Glomerular endothelial cell (primary cell): ENCODE measurements at places on chromosomes 5 and 9.

- DNase-seq = no peak
Measured at GRCh38 chr9:81906671-81907070, 21.6 kb upstream of the SPATA31D4 start.

- DNase-seq = no peak
Measured at GRCh38 chr9:123310551-123311249, 42.3 kb upstream of the STRBP start.

DNA sequence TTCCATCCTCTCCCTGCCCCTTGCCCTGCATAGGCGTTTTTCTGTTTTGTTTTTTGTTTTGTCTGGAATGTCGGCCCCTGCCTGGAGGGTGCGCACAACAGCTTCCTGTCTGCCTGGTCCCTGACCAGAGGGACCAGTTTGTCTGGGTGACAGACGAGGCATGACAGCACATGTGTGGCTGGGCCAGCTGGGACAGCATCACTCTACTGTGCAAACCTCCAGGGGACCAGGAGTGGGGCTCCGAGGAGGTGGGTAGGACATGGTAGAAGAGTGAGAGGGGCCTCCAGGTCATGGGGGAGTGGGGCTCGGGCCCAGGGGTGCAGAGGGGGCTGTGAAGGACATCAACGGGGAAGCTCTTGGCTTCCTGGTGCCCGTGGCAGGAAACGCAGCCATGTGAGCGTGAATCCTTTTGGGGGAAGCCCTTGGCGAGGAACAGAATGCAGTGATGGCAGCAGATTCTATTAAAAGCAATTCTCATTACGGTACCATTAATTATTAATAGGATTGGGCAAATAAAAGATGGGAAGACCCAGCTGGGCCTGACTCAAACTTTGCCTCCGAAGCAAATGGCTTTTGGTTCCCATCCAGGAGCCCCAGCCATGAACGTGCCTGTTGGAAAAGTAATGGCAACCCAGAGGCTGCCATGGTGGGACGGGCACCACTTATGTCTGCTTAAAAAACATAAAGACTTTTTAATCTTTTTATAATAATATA lies 184.4 kb upstream of the IER5L start:
- DNase-seq = no peak

GRCh38 chr9:124489222-124489621 lies 18.0 kb downstream of the NR5A1 start:
- DNase-seq = no peak

- DNase-seq = no peak
Measured at GRCh38 chr5:170268153-170268689, 29.4 kb downstream of the LCP2 start.

GRCh38 chr5:87361031-87361445 lies 51.7 kb downstream of the CCNH start:
- DNase-seq = no peak

- no peak for DNase-seq
Measured at GRCh38 chr9:93461821-93462220, 8.4 kb upstream of the FAM120AOS start.

GRCh38 chr5:172380301-172380986 lies 73.9 kb downstream of the SH3PXD2B start:
- DNase-seq = no peak

DNA sequence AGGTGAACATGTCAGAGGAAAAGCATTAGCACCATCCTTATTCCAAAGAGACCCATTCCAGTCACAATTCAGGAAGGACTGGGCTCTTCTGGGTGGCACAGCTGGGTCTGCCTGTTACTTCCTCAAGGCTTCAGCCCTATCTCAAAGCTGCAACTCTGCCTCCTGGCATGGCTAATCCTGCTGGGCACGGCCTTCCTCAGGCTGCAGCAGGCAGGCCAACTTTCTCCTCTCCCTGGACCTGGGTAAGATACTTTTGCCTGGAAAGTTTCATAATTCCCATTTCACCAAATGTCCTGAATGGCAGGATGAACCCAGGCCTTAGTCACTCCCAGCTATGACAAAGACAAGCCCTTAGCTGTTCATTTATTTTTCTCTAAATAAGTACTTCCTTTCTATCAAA lies 50.1 kb downstream of the MACROH2A1 start:
- DNase-seq = no peak

DNA sequence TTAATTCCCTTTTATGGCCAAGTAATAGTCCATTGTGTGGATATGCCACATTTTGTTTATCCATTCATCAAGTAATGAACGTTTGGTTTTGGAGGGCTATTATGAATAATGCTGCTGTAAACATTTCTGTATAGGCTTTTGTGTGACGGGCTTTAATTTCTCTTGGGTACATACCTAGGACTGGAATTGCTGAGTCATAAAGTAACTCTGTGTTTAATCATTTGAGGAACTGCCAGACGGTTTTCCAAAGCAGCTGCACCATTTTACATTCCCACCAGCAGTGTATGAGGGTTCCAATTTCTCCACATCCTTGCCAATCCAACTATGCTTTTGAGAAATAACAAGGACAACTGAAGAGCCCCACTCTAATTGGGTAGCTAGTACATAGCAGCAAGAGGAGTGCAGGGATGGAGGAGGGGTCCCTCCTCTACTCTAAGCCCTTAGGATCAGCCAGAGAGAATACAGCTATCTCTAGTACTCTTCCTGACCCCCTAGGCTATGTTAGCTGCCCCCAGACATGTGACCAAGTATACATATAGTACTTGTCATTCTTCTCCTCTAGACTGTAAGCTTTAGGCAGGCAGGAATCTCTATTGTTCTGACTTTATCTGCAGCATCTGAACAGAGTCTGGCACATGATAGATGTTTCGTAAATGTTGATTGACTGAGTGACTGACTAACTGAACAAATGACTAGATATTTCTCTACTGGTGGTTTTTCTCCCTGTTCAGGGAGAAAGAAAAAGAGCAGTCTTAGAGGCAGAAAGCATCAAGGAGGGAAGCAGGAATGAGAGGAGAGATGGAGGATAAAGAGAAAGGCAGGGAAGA lies 22.1 kb upstream of the MATR3 start:
- DNase-seq = no peak

- no peak for DNase-seq
Measured at GRCh38 chr5:83530193-83530592, 58.6 kb downstream of the VCAN start.

- no peak for DNase-seq
Measured at GRCh38 chr9:94148419-94148818, 64.2 kb downstream of the PTPDC1 start.

GRCh38 chr5:83069096-83069799 lies 7.9 kb downstream of the TMEM167A start:
- DNase-seq = no peak

DNA sequence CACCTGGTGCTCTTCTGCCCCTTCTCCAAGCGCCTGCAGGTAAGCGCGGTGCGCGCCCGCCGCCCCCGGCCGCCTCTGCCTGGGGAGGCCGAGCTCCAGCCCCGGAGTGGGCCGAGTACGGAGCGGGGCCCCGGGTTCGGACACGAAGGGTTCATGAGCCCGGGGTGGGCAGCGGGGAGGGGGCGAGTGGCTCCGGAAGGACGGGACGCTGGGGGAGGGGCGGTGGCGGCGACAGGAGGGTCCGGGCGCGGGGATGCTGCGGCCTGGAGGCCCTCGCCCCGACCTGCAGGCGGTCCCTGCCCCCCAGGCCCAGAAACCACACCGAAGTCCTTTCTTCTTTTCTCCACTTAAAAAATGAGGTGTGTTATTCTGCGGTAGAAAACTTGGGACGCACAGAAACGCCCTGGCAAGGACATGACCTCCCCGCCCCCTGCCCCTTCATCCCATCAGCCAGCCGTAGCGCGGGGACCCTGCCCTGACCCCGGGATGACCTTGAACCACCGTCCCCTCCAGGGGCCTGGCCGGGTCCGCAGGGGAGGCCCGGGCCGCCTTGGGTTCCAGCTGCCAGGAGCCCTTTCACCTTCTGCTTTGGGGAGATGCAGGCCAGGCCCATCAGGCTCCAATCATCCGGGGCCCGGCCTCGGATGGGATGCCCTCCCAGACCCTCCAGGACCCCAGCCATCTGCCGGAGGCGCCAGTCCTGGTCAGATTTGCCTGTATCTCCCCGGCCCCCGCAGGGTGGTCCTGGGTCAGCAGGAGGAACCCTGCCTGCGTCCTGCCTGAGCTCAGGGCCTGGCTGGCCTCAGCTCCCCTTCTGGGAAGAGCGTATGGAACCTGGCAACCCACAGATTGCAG lies 545 bp downstream of the DIPK1B start:
- DNase-seq = no peak

DNA sequence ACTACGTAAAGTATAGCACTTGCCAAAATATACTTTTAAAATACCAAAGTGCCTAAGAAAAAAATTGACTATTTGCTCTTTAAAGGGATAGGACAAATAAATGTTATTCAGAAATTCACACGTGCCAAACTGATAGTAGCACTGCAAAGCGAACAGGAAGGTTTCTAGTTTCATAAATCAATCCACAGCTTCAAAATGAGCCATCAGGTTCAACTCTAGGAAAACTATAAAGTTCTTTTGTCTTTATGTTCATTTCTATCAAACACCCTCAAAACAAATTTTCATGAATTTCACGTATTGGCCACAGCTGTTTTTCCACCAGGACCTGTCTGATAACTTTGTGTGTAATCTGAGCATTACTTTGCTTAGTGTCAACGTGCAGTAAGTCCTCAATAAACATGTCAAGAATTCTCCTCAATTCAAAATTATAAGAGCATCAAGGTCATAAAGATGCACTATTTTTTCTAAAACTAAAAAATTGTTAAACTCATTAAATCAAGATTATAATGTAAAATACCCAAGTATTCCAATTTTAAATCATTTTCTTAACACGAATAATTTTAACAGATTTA lies 3.0 kb downstream of the RNF130 start:
- no peak for DNase-seq

DNA sequence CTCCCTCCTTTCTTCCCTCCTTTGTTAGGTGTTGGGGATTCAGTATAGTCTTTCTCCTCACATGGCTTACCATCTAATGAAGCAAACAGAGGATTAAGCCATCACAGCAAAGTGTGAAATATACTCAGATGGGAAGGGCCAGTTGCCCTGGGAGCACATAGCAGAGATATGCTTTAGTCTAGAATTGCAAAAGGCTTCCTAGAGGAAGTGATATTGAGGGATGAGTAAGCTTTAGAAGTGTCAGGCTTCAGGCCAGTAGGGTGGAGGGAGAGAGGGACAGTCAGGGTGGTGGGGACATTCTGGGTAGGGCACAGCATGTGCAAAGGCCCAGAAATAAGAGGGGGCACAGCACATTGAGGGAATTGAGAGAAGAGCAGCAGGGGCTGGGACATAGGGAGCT lies 46.2 kb upstream of the GLRA1 start:
- DNase-seq = no peak

GRCh38 chr9:35111001-35111933 lies 4.4 kb downstream of the ATOSB start:
- peak; percentile 84 for DNase-seq

- no peak for DNase-seq
Measured at GRCh38 chr5:111434800-111435199, 77.5 kb downstream of the STARD4 start.

GRCh38 chr9:117487555-117488175 lies 72.8 kb upstream of the ASTN2 start:
- peak; percentile 10 for DNase-seq

DNA sequence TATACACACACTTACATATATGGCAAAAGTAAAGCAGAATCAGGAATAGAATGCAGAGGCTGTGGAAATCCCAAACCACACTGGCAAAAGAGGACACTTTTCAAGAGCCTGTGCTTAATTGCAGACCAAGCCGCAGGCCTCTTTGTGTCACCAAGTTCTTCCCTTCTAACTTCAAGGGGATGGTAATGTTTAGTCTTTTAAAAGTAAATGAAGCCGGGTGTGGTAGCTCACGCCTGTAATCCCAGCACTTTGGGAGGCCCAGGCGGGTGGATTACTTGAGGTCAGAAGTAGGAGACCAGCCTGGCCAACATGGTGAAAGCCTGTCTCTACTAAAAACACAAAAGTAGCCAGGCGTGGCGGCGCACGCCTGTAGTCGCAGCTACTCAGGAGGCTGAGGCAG lies 28.7 kb downstream of the ROR2 start:
- no peak for DNase-seq

GRCh38 chr9:107907715-107908114 lies 418.1 kb upstream of the KLF4 start:
- no peak for DNase-seq

DNA sequence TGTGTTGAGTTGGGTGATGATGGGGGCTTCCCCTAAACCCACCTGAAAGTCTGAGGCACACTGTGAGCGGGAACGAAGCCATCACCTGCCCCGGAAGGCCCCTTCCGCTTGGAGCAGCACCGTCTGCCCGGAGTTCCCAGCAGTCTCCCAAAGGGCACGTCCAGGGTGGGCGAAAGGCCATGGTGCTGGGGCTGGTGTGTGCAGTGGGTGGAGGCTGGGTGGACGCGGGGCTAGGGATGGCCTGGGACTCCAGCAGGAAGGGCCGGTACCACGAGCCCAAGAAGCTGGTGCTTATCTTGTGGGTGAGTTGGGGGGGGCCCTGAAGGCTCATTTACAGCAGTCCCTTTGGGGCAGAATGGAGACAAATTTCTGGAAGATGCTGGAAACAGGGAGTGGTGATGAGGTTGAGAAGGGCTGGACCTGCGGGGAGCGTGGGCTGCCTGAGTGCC lies 4.6 kb downstream of the FLT4 start:
- no peak for DNase-seq

DNA sequence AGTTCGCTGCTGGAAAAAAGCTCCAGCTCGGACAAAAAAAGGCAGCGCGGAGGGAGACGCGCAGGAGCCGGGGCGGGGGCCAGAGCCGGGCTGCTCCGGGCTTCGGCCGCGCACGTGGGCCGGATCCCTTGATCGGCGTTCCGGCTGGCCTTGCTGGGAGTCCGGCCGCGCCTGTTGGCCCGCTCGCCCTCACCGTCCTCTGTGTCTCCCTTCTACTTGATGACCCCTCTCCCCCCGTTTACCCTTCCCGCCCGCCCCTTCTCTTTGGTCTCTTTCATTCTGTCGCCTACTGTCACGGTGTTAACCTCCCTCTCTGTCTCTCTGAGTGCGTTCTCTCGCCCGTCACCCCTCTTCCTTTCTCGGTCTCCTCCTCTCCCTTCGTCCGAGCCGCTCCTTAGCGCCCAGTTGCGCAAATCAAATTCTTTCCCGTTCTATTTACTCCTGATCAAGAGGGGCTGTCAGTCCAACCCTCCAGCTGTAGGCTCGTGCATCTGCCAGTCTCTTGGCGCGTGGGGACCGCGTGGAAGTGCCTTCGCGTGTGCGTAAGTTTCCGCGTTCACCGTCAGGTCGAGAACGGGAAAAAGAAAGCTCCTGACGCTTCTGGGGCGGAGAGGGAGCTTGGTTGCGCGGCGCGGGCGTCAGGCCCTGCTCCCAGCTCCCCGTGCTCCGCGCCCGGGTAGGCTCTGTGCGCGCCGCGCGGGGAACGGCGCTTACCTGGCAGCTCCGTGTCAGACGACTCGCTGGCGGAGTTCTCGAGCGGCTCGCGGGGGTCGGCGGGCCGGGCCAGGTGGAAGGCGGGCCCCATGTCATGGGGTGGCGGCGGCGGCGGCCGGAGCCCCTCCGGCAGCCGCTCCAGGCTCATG lies 798 bp downstream of the PITX1 start:
- DNase-seq = no peak

DNA sequence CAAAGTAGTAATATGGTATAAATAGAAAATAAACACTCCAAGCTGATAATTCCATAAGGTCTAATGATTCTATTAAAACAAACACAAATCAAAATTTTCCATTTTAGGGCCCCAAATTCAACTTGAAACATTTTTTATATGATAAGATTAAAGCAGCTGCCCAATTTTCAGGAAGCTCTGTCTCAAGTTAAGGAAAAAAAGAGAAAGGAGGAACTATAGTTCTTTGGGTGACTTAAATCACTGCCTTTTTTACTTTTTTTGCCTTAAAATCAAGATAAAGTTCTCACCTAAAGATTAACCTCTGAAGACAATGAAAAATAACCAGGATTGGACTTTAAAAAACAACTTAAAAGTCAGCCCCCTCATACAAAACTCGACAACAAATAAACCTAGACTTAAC lies 76.0 kb upstream of the IFNE start:
- DNase-seq = no peak
